Activated T-helper 1 cell treated with anti-CD3 and anti-CD28 coated beads, Interleukin-2, amount 50 U/mL, for 16 hours (primary cell): ENCODE measurements at places on chromosomes 7 and 10.

DNA sequence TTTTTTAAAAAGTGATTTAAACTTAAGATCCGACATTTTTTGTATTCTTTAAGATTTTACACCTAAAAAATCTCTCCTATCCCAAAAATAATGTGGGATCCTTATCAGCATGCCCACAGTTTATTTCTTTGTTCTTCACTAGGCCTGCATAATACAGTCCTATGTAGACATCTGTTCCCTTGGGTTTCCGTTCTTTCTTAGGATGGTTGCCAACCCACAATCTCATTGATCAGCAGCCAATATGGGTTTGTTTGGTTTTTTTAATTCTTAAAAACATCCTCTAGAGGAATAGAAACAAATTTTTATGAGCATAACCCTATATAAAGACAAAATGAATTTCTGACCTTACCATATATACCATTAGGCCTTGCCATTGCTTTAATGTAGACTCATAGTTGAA, 8.4 kb upstream of the HBP1 start:
- DNase-seq, result no peak

- DNase-seq, result no peak
These were observed 11.4 kb downstream of the STK31 start for GRCh38 chr7:23721456-23721855.

DNA sequence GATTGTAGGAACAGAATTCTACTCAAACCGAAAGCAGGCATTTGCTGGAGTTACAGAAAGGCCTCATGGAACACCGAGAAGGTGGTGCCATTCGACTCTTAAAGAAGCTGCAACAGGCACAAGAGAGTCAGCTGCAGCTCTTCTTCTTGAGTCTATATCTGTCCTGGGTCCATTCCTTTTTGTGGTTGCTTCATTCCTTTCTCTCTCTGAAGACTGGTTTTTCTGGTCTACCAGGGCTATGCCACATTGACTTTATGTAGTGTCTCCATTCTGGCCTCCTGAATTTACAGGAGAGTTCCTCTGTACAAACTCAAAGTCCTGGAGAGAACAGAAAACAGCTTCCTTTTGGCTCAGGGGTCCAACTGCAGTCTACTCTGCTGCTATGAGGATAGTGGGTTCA, 132.8 kb downstream of the CFTR start:
- no peak for DNase-seq

DNA sequence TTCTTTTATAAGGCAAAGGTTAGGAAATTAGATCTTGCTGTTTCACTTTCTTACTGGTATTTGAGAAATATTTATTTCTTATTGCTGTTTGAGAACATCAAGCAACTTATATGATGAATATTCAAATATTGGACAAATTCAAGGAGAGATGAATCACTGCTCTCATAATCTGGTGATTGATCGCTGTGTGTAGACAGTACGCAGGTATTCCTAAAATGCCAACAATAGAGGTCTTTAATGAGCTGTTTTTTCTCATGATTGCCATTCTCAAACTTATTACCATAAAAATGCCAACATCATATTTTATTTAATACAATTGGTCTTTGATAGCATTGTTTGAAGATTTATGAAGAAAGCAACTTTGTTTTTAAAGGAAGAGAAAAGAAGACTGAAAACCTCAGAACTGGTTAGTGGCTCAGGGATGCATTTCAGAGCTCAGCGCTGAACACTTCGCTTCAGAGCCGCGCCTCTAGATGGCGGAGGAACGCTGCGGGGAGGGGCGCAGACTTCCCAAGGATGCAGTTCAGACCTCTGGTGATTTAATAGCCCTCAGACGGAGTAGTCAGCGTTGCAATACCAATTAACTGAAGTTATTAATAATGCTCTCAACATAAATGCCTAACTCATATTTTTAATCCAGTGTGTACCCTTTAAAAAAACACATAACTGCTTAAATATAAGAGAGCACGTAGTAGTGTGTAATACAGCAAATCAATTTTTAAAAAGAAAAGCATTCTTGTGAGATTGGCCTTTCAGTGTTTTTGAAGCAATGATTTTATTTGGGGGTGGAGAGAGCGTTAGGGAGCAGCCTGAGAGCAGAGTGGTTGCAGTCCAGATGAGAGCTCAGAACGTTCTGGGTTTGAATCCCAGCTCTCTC, 38.5 kb upstream of the STEAP4 start:
- DNase-seq, result no peak

DNA sequence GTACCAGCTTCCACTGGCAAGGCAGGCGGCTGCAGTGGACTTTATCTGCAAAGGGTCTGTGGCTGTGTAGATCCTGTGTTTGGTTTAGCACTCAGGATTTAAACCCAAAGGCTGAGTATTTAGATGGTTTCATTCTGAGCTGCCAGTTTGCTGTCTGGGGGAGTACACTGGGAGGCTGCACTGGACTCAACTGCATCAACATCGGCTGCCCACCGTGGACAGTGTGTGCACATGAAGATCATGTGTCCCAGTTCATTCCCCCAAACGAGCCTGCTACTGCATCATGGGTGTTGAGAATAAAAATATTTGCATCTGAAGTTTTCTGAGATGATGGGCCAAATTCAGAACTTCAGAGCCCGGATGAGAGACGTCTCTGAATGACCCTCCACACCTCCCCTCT, 328.6 kb upstream of the SHH start:
- no peak for DNase-seq

DNA sequence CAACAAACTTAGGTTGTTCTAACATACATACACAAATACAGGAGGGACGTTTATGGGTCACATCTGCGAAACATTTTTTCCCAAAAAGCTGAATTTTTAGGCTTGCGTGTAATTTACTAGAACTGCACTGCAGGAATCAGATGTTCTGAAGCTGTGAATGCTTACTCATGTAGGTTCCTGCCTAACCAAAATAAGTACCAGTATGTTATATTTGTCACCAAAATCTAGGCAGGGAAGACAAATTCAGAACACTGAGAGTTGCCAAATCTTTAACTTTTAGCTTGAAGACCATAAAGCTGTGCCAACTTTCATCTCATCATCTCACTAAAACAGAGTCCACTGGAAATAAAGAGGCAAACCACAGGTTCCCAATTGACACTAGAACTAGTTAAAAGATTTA, 5.7 kb downstream of the UBE2H start:
- no peak for DNase-seq

DNA sequence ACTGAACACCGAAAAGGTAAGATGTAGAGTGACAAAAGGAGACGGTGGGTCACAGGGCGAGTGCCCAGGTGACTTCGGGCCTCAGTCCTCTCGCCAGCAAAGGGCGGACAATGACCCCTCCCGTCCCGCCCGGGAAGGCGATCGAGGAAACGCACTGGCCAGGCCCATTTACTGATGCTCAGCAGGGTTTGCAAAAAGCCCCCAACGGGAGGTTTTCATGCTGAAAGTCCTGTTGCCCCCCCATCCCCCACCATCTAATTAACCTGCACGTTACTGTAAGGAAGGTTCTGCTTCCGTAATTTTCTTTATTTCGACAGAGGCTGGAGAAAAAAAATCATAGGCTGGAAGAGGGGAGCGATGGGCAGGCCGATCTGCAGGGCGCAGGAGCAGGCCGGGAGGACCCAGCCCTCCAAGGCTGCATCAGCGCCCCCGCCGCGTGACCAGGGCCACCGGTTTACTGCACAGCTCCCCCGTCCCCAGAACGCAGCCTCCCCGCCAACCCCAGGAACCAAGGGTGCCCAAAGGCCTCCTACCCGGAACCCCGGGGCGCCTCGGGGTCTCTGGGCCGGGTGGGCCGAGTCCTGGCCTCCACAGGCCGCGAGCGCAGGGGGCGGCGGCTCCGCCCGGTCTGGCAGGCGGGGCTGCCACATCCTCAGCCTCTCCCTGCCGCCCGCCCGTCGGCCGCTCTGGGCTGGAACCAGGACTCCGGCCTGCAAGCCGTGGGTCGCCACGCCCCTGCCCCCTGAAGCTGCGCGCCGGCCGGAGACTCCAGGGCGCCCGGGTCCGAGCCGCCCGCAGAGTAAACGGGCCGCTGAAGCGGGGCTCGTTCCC, 613 bp downstream of the OAT start:
- peak; percentile 31 for DNase-seq

DNA sequence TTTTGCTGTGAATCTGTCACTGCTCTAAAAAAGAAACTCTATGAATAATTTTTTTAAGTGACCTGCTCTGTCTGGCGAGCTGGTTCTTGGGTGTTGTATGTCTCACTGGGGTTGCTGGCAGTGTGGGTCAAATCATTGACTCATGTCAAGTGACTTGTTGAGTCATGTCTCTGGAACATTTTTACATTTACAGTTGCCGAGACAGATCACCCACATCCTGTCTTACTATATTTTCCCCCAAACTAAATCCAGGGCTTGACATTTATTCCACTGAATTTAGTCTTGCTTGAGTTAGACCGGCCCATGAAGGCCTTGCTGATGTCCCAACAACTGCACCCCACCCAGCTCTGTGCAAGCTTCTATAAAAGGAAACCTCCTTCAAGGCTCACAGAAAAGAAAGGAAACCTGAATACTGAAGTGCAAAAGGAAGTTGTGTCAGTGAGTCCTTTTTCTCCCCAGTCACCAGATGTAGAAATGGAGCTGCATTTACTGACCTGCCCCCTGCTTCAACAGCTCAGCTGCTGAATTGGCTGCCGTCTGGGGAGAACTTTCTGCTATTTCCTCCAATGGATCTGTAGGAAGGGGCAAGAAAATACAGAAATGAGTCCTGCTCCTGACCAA, 290.3 kb downstream of the TNS3 start:
- DNase-seq, result no peak

- no peak for DNase-seq
These were observed 8.7 kb downstream of the MPP7 start for GRCh38 chr10:28294169-28294532.

GRCh38 chr10:70494966-70495365, 16.4 kb downstream of the PALD1 start:
- DNase-seq, result no peak

- DNase-seq, result no peak
These were observed 598 bp upstream of the AMZ1 start for GRCh38 chr7:2687338-2687869.

GRCh38 chr10:78306358-78306757, 272.7 kb downstream of the RPS24 start:
- DNase-seq, result no peak

- DNase-seq, result no peak
These were observed 59.5 kb downstream of the CHST15 start for GRCh38 chr10:124033887-124034218.

- no peak for DNase-seq
These were observed 420.3 kb upstream of the AUTS2 start for GRCh38 chr7:69177941-69178494.

DNA sequence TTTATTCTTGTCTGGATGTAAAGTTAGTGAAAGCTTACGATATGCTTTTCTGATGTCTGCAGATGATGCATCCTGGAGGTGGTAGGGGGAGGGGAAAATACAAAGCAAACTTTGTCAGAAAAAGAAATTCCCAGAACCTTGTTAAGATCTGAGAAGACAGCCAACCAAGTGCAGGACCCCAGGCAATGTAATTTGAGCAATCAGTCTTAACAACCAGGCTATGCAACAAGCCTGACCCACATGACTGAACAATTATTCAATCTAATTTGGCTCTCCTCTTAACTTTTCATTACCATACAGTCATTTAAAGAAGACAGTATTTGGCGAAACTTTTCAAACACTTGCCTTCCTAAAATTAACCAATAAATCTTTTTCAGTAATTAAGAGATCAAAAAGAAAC, 74.5 kb downstream of the DNAJC1 start:
- no peak for DNase-seq

- no peak for DNase-seq
These were observed 223.1 kb upstream of the FZD1 start for GRCh38 chr7:91041141-91041540.

DNA sequence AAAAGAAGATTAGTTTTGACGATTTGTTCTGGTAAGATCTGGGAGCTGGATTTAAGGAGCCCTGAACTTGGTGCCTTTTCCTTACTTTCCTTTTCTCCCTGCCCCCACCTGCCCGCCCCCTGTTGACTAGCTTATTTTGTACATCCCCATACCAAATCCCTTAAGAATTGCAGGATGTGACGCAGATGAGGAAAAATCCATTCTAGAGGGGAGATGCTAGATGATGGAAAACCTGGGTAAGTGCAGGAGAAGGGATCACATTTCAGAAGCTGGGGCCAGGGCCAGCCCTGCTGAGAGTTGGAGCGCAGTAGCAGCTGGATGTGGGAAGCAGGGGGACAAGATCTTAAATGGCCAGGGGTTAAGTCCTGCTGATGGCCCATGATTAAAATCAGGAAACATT, 93.9 kb downstream of the CCDC3 start:
- no peak for DNase-seq

DNA sequence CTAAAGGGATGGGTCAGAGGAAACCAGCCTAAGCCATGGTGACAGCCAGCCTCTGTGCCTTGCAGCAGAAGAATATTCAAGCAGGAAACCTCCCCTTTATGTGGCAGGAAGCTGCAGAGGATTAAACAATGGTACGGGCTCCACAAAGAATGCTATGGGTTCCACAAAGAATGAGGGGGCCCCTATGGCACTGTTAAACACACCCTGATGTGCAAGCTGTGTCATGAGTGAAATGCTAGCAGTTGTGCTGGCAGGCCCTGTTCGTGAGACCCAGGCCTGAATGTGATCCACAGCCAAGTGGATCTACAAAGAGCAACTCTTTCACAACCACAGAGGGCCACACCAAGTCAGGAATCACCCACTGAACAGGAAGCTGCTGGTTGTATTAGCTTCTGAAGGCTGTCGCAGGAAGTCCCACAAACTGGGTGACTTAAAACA, 68.9 kb downstream of the MYOF start:
- DNase-seq, result no peak
